A673 (cell line): ENCODE measurements at places on chromosomes 5 and 9.

DNA sequence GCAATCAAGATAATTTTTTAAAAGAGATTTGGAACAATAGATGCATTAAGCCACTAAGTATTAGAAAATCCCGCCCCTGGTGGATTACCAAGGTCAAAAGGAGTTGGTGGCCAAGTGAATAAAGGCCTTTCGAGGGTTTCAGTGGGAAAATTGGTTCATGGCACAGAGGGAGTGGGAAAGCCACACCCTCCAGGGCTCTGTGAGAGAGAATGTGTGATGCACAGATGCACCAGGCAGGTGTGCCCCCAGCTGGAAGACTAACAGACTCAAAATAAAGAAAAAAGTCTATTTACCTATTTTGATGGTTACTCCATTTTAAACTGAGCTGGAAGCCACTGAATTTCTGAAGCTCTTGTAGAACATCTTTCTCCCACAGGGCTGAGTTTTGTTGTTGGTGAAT lies 278.0 kb downstream of the DRD1 start:
- H3K36me3 ChIP-seq: no peaks in the 10 kb centered on the region
- H3K4me3 ChIP-seq: no peak overlapping the region
- no peak for DNase-seq
- H3K27ac ChIP-seq: no peak overlapping the region

DNA sequence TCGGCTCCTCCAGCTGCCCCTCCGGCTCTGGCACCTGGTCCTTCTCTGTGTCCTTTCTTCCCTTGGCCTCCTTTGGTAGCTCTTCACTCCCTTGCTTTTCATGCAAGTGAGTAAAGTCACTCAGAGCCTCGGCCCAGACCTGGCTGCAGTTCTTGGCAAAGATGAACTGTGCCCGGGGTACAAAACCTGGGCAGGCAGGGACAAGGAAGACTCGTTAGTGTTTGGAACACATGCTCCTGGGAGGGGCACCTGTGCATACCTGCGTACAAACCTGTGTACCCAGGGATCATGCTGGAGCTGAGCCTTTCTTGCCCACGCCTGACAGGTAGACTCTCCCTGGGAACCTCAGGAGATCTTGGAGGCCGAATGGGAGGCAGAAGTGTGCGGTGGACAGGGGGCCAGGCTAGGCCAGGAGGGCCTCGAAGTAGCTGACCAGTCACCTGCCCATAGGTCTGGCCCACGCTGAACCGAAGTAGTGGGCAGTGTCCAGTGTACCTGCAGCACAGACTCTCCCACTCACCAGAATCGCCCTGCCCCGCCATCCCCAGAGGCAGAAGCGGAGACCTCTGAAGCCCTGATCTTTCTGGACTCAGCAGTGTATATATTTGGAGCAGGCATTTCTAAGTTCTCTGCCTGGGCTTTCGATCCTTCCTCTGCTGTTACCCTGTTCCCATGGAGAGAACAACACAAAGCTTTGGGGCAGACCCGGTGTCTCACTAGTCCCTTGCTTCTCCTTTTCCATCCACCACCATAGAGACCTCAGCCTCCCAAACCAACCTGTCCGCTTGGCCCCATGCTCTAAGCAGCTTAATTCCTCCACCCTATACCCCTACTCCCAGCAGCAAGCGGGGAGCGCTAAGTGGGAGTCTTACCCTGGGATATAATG lies 41.9 kb upstream of the TESK1 start:
- peaks cover 2% of the 10 kb centered on the region for H3K36me3 ChIP-seq

DNA sequence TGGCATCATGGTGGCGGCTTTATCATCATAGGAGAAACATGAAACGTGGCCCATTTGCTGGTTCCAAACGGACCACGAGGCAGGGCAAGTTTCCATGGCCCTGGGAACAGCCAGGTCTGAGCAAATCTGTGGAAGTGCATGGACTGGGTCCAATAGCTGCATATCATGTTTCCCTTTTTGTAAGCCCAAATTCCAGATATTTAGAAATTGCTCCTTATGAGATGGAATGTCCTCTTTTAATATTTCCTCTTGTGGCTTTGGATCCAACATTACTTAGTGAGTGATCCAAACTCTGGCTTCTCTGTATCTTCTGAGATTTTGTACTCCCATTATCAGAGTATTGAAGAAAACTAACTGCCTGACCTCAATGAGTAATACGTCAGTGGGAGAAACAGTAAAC lies 79.8 kb upstream of the FBXL7 start:
- no peak overlapping the region for H3K4me3 ChIP-seq
- no peak overlapping the region for H3K27ac ChIP-seq
- H3K27me3 ChIP-seq: no peaks in the 10 kb centered on the region
- no peaks in the 10 kb centered on the region for H3K4me1 ChIP-seq
- H3K36me3 ChIP-seq: no peaks in the 10 kb centered on the region
- no peak for DNase-seq

- H3K27ac ChIP-seq: no peak overlapping the region
- DNase-seq: no peak
- H3K4me1 ChIP-seq: no peaks in the 10 kb centered on the region
- H3K36me3 ChIP-seq: no peaks in the 10 kb centered on the region
- no peak overlapping the region for H3K4me3 ChIP-seq
These were observed 221.2 kb downstream of the SLIT3 start for GRCh38 chr5:169079697-169080096.

- H3K27ac ChIP-seq: no peak overlapping the region
- H3K27me3 ChIP-seq: no peaks in the 10 kb centered on the region
- H3K4me3 ChIP-seq: no peak overlapping the region
- no peaks in the 10 kb centered on the region for H3K4me1 ChIP-seq
- DNase-seq: no peak
These were observed 157.5 kb downstream of the ENC1 start for GRCh38 chr5:74482990-74483389.

- H3K36me3 ChIP-seq: no peaks in the 10 kb centered on the region
- no peak for DNase-seq
- no peaks in the 10 kb centered on the region for H3K4me1 ChIP-seq
These were observed 59.8 kb upstream of the RXRA start for GRCh38 chr9:134266418-134266817.

- no peaks in the 10 kb centered on the region for H3K36me3 ChIP-seq
- no peak for DNase-seq
- no peaks in the 10 kb centered on the region for H3K27me3 ChIP-seq
- H3K27ac ChIP-seq: no peak overlapping the region
- no peak overlapping the region for H3K4me3 ChIP-seq
These were observed 15.0 kb upstream of the PFDN1 start for GRCh38 chr5:140317859-140318258.

- no peak overlapping the region for H3K4me3 ChIP-seq
- H3K27me3 ChIP-seq: no peaks in the 10 kb centered on the region
- DNase-seq: no peak
These were observed 2.8 kb downstream of the SRA1 start for GRCh38 chr5:140554454-140554853.

DNA sequence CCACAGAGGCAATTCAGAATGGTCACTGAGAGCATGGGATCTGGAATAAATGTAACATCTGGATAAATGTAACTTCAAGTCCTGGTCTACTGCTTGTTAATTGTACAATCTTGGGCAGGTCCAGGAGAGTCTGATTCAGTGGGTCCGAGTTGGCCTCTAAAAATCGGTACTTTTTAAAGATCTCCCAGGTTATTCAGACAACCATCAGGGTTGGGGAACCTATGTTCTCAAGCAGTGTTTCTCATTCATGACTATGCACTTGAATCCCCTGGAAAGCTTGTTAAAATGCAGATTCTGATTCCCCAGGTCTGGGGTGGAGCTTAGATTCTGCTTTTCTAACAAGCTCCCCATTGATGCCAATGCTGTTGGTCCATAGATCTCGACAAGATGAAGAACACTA lies 14.8 kb downstream of the ANXA1 start:
- no peak for DNase-seq
- H3K4me3 ChIP-seq: no peak overlapping the region
- H3K36me3 ChIP-seq: peaks cover 97% of the 10 kb centered on the region
- H3K27ac ChIP-seq: no peak overlapping the region

DNA sequence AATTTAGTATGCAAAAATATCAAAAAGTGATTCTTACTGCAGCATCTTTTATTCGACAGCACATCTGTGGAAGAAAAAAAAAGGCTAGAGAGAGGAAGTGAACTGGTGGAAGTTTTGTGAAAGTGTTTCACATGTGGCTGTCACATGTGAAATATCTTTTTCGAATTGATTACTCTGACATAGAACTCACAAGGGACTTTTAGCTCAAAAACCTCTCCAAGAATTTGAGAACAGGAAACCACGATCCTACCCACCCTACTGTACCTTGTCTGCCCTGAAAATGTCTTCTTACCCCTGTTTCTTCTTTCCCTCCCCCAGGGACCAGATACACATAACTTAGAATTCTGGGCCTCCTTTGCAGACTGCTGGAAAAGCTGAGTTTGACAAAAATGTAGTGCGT lies 106.5 kb upstream of the PRRC1 start:
- H3K27ac ChIP-seq: no peak overlapping the region
- H3K4me1 ChIP-seq: no peaks in the 10 kb centered on the region
- no peaks in the 10 kb centered on the region for H3K36me3 ChIP-seq
- DNase-seq: no peak
- H3K27me3 ChIP-seq: no peaks in the 10 kb centered on the region

- H3K4me3 ChIP-seq: no peak overlapping the region
- no peaks in the 10 kb centered on the region for H3K4me1 ChIP-seq
- no peak overlapping the region for H3K27ac ChIP-seq
- DNase-seq: peak; percentile 56
- no peaks in the 10 kb centered on the region for H3K36me3 ChIP-seq
These were observed 90.8 kb downstream of the PLPPR1 start for GRCh38 chr9:101119206-101119819.

- H3K4me3 ChIP-seq: no peak overlapping the region
- no peak for DNase-seq
- H3K27me3 ChIP-seq: no peaks in the 10 kb centered on the region
- no peaks in the 10 kb centered on the region for H3K36me3 ChIP-seq
- H3K27ac ChIP-seq: no peak overlapping the region
These were observed 30.0 kb downstream of the GALNT12 start for GRCh38 chr9:98837516-98837915.

- peaks cover 13% of the 10 kb centered on the region for H3K4me1 ChIP-seq
- no peak for DNase-seq
- no peak overlapping the region for H3K4me3 ChIP-seq
- no peak overlapping the region for H3K27ac ChIP-seq
- H3K36me3 ChIP-seq: no peaks in the 10 kb centered on the region
- no peaks in the 10 kb centered on the region for H3K27me3 ChIP-seq
These were observed 198.1 kb upstream of the WWC1 start for GRCh38 chr5:168093200-168093910.

GRCh38 chr5:176874198-176874780 lies 24.9 kb downstream of the HK3 start:
- DNase-seq: no peak
- H3K4me1 ChIP-seq: no peaks in the 10 kb centered on the region
- H3K27ac ChIP-seq: no peak overlapping the region
- H3K4me3 ChIP-seq: no peak overlapping the region

GRCh38 chr9:116952436-116952810 lies 265.3 kb downstream of the TRIM32 start:
- no peak for DNase-seq
- peaks cover 5% of the 10 kb centered on the region for H3K27me3 ChIP-seq
- H3K36me3 ChIP-seq: no peaks in the 10 kb centered on the region
- H3K4me3 ChIP-seq: no peak overlapping the region
- no peak overlapping the region for H3K27ac ChIP-seq

- no peak overlapping the region for H3K27ac ChIP-seq
- DNase-seq: peak; percentile 1
- H3K4me1 ChIP-seq: no peaks in the 10 kb centered on the region
- no peak overlapping the region for H3K4me3 ChIP-seq
These were observed 176.0 kb upstream of the TLE4 start for GRCh38 chr9:79395755-79396154.

- H3K36me3 ChIP-seq: no peaks in the 10 kb centered on the region
- DNase-seq: no peak
- H3K4me1 ChIP-seq: no peaks in the 10 kb centered on the region
- H3K27ac ChIP-seq: no peak overlapping the region
- no peak overlapping the region for H3K4me3 ChIP-seq
These were observed 83.4 kb upstream of the SIMC1 start for GRCh38 chr5:176154821-176155220.

- no peak overlapping the region for H3K27ac ChIP-seq
- H3K4me1 ChIP-seq: no peaks in the 10 kb centered on the region
- no peak for DNase-seq
- no peaks in the 10 kb centered on the region for H3K36me3 ChIP-seq
- no peaks in the 10 kb centered on the region for H3K27me3 ChIP-seq
- no peak overlapping the region for H3K4me3 ChIP-seq
These were observed 26.6 kb downstream of the ERAP2 start for GRCh38 chr5:96902876-96903275.

- H3K36me3 ChIP-seq: peaks cover 4% of the 10 kb centered on the region
- H3K4me1 ChIP-seq: peaks cover 9% of the 10 kb centered on the region
- no peak for DNase-seq
These were observed 89.2 kb downstream of the RAPGEF6 start for GRCh38 chr5:131545845-131546244.
